ENCODE measurements at places on chromosomes 16 and 17.

DNA sequence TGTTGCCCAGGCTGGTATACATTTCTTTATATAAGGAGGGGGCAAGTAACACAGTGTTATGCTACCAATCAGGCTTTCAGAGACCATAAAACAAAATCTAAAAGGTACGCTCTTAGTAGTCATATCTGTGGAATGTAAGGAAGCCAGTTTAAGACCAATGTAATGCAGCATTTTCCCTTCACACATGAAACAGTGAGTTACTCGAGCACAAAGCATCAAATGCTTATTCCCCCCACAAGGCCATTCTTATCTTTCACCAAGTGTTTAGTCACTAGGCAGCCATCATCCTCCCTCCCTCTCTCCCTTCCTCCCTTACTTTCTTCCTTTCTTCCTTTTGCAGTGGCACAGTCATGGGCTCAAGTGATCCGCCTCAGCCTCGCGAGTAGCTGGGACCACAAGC, 12.8 kb downstream of the HMOX2 start:
- no peak for DNase-seq

GRCh38 chr17:80346498-80347275, 68.3 kb upstream of the ENDOV start:
- DNase-seq: no peak

DNA sequence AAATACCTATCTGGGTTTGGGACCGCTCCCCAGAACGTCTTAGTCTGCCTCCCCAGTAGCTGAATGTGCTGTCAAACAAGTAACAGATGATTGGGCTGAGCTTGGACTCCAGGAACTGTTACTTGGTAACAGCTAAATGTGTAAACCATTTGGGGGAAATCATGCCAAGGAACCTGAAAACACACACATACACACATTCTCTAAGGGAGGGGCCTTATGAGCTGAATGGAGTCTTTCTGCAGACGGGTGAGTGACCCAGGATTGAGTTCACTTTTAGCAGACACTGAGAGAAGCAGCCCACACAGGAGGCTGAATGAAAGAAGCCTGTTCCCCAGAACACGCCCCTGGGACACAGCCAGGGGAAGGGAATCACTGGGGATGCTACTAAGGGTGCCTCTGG, 1.6 kb downstream of the ACLY start:
- DNase-seq: no peak

DNA sequence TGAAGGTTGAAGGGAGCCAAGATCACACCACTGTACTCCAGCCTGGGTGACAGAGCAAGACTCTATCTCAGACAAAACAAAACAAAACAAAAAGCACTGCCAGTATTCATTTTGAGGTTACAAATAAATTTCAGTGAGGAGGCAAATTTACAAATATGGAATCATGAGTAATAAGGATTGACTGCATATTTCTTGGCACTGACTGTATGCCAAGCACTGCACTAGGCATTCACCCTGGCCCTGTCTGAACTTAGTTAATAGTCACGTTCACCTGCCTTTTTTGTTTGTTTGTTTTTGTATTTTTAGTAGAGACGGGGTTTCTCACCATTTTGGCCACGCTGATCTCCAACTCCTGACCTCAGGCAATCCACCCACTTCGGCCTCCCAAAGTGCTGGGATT, 5.1 kb downstream of the LDAF1 start:
- no peak for DNase-seq

GRCh38 chr16:29789775-29790182, 772 bp upstream of the KIF22 start:
- DNase-seq: no peak

DNA sequence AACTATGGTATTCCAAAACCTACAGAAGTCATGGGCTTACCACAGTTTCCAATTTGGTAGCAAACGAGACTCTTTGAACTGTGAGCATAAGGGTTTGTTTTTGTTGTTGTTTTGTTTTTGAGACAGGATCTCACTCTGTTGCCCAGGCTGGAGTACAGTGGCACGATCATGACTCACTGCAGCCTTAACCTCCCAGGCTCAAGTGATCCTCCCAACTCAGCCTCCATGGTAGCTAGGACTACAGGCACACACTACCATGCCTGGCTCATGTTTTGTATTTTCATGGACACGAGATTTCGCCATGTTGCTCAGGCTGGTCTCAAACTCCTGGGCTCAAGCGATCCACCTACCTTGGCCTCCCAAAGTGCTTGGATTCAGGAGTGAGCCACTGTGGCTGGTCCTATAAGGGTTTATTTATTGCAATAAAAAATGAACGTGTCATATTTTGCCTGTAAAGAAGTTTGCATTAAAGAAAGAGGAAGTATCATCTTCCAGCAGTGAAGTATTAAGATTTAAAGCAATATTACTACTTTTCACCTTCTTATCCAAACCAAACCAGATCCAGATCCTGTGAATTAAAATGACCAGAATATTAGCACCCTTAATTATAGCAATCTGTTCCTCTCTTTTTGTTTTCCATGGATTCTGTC, 37.2 kb downstream of the KCNJ2 start:
- DNase-seq: no peak

DNA sequence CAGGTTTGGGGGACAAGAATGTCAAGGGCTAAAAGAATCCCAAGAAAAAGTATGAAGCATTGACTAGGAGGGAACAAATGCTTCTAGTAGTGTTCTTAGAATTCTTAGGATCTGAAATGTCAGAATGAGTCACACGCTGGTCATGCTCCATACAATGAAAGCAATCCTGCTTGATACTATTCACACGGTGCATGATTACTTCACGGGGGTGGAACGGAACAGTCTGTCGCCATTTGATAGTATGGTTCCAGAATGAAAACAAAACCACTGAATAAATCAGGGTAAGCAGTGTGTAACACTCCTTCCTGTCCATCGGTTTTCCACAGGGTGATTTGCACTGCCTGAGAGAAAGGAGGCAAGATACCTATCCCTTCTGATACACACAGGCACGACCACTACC, 22.9 kb upstream of the YWHAE start:
- DNase-seq: no peak

DNA sequence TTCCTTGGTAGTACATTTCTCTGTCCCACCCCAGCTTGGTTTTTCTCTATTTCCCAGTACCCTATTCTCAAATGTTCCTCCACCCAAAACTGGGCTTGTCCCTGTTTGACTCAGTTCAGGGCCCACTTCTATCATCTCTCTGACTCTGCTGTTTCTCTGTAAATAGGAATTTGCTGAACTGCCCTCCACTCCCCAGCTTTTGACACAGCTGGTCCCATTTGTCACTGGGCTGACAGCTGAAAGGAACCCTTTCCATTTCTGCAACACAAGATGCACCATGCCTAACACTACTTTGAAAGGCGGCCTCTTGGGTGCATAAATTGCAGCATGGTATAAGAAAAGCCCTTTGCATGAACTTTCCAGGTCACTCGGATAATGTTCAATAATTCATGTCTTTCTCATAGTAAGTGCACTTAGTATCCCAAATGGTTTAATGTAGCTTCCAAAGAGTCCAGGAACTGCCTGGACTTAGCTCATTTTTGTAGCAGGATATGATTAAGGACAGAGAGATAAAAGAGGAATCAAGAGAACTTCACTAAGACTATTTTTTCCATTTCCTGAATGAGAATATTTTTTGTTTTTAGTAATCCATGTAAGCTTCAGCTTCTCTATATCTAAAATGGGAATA, 256.7 kb downstream of the CDH11 start:
- no peak for DNase-seq

GRCh38 chr17:81706757-81707624, 3.8 kb downstream of the MRPL12 start:
- DNase-seq: no peak

DNA sequence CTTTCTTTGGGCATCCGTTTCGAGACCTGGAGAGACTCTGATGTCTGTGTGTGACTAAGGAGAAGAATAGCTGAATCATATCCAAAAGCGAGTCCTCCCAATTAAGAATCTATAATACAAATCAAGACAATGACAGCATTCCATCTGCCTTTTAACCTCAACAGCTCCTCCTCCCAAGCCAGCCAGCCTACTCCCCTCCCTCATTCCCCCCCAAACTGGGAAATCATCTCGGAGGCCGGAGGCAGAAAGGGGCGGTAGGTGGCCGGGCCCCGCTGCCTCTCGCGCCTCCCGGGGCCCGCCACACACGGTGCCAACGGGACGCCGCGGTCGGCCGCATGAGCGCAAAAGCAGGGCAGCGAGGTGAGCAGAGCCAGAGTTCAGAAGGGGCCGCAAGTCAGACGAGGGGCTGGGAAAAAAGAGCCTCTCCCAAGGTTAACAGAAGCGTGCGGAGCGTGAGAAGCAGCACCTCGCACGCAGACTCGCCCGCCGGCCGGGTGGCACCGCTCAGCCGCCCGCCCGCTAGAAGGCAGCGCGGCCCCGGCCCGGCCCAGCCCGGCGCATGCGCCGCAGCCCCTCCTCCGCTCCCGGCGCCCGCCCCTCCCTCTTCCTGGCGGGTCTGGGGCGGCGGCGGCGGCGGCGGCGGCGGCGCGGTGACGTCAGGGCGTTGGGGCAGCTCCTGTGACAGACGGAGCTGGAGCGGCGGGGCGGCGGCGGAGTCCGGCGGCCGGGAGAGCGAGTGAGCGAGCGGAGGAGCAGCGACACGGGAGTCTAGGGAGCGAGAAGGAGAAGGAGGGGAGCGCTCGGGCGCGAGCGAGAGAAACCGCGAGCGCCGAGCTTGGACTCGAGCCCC, at the start of gene PAFAH1B1:
Gene PAFAH1B1 (plus strand): TSS at position 684 of the 850 bp plus-strand sequence. CDS start 44,635 bp downstream, outside the sequence.
- DNase-seq: peak; percentile 91

DNA sequence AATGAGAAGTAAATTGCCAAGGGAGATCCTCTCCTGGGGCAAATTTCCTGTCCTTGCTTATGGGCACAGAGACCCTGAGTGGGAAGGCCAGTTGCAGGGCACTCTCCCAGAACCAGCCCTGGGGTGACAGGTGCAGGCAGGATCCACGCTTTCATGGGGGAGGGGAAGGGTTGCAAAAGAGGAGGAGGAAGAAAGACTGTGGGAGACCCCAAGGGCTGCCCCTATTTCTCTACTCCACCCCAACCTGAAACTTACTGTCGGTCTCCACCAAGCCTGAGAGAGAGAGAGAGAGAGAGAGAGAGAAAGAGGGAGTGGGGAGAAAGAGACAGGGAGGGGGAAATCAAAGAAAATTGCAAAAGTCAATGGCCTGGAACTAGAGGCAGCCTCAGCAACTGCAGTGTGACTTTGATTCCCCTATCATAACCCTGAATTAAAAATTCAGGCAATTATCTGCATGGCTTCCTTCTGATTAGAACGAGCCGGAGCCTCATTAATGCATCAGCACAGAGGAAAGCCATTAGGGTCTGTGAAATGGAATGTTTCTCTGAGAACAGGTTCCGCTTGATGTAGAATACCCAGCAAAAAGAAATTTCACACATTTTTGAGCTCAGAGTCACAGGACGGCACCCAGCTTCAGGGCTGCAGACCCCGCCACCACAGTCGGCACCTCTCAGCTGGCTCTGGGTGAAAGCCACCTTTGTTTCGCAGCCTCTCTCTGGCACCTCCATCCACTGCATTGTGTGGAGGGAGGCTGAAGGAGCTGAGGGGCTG, 45.1 kb upstream of the HNF1B start:
- no peak for DNase-seq

DNA sequence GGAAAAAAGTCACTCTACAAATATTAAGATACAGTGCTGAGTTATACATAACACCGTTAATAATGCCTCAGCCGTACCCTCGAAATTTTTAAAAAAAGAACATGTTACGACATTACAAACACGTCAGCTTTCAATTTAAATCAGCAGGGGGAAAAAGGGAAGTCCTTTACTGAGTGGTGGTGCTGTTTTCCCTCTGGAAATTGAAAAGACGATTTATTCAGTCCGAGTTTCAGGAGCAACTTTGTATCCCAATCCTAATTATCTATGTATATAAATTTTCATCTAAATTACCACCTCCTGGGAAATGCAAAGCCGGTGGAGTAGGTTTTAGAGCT, 1.3 kb downstream of the NETO2 start:
- no peak for DNase-seq

DNA sequence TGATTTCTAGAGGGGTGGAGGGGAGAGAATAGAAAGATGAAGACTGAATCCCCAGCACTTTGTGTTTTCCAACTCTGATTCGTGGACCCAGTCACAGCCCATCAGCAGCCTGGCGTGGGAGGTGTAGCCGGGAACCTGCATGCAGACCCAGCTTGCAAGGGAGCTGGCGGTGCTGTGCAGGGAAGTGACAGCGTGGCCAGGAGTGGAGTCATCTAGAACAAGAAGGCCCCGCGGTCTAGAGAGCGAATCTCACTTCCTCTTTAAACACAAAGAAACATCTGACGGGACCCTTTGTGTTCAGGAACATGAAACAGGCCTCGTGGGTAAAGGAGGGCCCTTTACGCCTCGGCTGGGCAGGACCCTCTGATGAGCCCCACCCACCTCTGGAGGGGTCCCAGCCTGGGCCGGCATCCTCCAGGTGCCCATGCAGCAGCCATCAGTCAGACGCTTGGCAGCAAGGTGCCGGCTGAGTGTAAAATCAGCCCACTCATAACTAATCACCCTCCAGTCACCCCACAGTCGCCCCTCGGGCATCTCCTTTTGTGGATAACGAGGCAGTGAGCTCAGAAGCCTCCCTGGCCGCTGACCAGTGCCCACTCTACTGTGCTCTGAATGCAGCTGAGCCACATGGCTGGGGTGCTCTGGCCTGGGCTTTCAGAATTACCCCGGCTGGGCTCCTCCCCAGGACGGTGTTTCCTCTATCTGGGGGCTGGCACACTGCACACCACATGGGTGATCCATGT, 4.4 kb downstream of the SNAI3 start:
- DNase-seq: no peak

DNA sequence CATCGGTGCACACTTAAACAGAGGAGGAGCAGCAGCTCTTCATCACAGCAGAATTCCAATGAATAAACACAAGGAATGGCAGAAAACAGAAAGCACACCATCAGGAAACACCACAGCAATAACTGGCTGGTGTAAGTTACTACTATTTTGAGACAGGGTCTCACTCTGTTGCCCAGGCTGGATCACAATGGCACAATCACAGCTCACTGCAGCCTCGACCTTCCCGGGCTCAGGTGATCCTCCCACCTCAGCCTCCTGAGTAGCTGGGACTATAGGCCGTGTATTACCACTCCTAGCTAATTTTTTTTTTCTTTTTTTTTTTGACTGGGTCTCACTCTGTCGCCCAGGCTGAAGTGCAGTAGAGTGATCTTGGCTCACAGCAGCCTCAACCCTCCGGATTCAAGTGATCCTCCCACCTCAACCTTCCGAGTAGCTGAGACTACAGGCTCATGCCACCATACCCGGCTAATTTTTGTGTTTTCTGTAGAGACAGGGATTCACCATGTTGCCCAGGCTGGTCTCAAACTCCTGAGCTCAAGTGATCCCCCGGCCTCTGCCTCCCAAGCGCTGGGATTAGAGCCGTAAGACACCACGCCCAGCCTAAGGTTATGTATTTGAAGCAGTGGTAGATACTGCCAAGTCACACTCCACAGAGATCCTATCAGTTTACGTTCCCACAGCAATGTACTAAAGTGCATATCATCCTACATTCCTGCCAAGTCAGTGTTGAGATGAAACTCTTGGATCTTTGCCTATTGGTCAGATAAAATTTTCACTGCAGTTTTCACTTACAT, 20.7 kb downstream of the TRAP1 start:
- no peak for DNase-seq

GRCh38 chr16:1223355-1224214, 1.5 kb downstream of the TPSG1 start:
- DNase-seq: no peak

Measured in T-helper 2 cell (primary cell).